ENCODE measurements at places on chromosomes 7 and 10.

DNA sequence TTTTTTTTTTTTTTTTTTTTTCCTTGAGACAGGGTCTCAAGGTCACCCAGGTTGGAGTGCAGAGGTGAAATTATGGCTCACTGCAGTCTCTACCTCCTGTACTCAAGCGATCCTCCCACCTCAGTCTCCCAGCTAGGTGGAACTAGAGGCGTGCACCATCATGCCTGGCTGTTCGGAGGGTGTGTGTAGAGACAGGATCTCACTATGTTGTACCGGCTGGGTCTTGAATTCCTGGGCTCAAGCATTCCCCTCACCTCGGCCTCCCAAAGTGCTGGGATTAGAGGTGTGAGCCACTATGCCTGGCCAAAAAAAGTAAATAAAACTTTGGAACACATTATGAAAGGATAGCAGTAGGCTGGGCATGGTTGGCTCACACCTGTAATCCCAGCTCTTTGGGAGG lies 39.6 kb upstream of the TNPO3 start:
- no peak for DNase-seq

DNA sequence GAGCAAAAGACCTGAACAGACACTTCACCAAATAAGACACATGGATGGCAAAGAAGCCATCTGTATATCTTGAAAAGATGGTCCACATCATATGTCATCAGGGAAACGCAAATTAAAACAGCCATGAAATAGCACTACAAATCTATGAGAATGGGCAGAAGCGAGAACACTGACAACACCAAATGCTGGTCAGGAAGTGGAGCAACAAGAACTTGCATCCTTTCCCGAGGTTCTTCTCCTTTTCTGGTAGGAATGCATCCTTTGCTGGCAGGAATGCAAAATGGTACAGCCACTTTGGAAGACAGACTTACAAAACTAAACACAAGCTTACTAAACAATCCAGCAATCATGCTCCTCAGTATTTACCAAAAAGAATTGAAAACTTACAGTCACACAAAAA lies 60.0 kb downstream of the PIK3AP1 start:
- DNase-seq, result no peak

GRCh38 chr7:84194484-84195271 lies at the start of gene SEMA3A:
TSS of gene SEMA3A (minus strand) at chr7:84194789. CDS start at chr7:84194586, 203 bp downstream.
- no peak for DNase-seq

DNA sequence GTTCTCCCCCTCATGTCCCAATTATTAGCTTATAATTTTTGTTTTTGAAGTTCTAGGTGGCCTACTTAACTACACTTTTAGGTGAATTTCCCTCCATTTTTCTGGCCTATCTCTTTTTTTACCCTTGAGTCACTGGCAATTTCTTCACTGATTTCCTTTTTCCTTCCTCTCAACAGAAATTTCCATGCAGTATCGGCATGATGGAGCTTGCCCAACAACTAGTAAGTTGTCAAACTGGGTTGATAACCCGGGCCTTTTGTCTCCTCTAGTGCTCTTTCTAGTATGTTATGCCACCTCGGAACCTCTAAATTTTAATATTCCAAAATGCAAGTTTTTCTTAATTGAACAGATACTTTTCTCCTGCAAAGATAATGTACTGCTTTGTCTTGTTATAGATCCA lies 147.1 kb downstream of the MLLT10 start:
- no peak for DNase-seq

- peak; percentile 52 for DNase-seq
Observed at GRCh38 chr10:78657163-78657861, 411.5 kb upstream of the ZMIZ1 start.

- DNase-seq, result no peak
Observed at GRCh38 chr10:36446881-36447280, 678.5 kb upstream of the ANKRD30A start.

- no peak for DNase-seq
Observed at GRCh38 chr7:45469103-45469502, 105.1 kb upstream of the ADCY1 start.

DNA sequence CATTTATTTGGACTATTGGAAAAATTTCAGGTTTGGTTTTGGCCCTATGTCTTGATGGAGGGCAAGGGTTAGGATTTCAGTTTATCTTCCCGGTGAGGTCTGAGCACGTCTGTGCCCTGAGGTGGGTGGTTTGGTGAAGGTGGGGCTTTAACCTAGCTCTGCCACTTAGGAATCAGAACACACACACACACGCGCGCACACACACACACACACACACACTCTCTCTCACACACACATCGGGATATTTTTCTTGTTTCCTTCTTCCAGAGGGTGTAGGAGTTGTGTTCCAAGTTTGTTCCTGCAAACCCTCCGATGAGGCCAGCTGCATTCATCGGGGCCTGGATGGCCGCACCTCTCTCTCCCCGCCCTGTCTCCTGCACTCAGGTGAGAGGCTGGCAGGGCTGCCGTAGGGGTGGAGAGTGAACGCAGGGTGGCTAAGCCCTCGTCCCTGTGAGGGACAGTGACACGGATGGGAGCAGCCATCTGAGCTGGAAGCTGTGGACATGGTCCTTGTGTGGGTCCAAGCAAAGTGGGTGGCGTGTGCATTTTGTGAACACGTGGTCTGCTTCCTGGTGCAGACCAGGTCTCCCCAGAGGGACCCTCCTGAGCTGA lies 34.2 kb downstream of the CHST12 start:
- DNase-seq, result no peak

DNA sequence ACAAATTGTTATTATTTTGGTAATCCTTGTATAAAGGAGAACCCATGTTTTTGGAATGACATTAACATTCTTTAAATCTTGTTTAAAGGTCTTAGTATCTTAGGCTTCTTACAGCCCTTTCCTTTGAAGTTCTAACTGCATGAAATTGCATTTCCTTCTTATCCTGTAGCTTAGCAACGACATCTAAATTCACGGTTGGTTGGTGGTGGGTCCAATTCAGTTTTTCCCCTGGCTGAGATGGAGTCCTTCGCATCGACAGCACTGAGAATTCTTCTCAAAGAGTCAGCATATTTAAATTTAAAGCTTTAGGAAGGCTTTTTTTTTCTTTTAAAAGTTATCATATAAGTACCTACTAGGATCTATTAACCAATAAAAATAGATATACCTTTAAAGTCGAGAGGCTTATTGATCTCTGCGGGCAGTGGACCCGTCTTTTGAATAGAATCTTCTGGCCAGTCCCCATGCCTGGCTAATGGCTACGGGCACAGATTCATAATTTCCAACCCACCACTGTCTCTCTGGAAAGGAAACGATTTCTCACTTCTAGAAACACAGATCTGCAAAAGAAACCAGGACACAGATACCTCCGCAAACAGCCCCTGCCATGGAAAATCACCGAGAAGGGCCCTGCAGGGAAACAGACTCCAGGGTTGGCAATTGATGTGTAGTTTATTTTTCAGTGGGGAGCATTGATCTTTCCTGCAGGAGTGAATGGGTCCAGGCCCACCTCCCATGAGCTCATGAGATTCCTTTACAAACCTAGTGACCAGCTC lies 63.4 kb downstream of the RAMP3 start:
- no peak for DNase-seq

GRCh38 chr10:104043185-104043830 lies 42.4 kb downstream of the COL17A1 start:
- DNase-seq, result no peak

- DNase-seq, result no peak
Observed at GRCh38 chr10:132610071-132610701, 72.6 kb downstream of the INPP5A start.

GRCh38 chr7:131183611-131184119 lies 144.0 kb upstream of the MKLN1 start:
- DNase-seq, result no peak
